DMS153 (cell line): ENCODE measurements at places on chromosomes 4 and X.

GRCh38 chr4:169803413-169803812 lies 45.7 kb upstream of the HPF1 start:
- no peak for DNase-seq

DNA sequence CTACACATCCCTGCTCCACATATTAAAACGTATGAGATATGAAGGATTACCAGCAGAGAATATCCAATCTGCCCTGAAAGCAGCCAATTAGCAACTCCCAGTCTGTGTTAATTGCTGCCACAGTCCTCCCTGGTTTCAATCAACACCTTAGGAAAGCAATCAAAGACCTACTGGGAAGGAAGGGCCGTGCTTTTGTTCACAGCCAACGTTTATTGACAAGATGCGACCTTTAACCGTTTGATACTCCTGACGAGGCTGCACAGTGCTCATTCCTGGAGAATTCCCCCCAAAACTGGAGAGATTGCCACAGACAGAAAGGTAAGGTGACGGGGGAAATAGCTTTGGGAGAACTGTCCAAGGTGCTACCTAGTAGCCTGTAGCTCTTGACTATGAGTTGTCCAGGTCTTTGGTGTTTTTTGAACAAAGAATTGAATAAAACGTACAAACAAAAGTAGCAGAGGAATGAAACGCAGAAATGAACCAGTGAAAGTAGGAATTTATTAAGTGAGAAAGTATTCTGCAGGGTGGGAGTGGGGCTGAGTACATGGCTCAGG lies 596.5 kb downstream of the NLGN4X start:
- no peak for DNase-seq

GRCh38 chrX:75781611-75782010 lies 3.4 kb downstream of the MAGEE2 start:
- no peak for DNase-seq

GRCh38 chr4:87060957-87061356 lies 126.1 kb downstream of the AFF1 start:
- peak; percentile 29 for DNase-seq

DNA sequence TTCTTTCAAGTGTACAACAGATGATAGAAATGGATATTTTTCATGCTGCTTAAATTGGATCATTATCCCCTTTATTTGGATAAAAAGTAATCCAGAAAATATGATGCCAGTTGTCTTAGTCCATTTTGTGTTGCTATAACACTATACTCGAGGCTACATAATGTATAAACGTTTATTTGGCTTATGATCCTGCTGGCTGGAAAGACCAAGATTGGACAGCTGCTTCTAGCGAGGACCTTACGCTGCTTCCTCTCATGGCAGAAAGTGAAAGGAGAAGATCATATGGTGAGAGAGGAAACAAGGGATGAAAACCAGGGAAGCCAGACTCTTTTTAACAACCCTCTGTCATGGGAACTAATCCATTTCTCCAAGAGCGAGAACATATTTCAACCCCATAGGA lies 102.7 kb downstream of the TRAM1L1 start:
- no peak for DNase-seq

GRCh38 chrX:111823128-111823527 lies 52.9 kb upstream of the TRPC5OS start:
- DNase-seq, result no peak

- DNase-seq, result peak; percentile 60
These were observed 5.8 kb downstream of the CPE start for GRCh38 chr4:165384598-165384997.

DNA sequence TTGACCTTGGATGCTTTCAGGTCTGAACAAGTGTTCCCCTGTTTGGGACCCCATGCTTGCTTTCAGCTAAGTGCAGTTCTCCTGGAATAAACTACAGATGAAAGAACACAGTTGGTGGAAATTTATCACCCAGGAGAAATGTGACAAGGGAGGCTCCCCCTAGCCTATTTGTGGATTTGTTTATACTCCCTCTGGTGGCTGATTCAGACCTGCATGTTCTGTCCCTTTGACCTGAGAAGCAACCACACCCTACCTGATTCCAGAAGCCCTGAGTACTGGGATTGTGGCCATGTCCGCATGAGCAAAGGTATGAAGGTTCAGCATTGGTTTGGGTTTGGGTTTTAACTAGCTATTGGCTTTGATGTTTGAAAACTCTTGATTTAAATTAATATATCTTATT lies 440.9 kb downstream of the MID1IP1 start:
- no peak for DNase-seq

DNA sequence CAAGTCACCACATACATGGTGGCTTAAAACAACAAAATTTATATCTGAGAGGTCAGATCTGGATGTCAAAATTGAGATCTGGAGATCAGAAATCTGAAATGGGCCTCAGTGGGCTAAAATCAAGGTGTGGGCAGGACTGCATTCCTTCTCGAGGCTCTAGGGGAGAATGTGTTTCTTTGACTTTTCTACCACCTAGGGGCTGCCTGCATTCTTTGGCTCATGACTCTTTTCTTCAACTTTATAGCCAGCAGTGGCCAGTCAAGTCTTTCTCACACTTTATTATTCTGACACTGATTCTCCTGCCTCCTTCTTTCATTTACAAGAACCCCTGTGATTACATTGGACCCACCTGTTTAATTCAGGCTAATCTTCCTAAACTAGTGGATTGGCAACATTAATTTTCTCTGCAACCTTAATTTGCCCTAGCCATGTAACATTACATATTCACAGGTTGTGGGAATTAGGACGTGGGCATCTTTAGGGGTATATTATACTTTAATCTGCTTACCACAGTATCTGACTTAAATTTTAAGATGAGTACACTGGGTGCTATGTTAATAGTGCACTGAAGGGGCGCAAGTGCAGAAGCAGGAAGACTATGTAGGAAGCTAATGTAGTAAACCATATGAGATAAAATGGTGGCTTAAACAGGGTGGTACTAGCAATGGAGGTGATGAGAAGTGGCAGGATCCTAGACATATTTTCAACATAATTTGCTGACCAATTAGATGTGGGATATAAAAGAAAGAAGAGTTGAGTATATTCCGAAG lies 188.0 kb downstream of the SLC4A4 start:
- no peak for DNase-seq

- DNase-seq, result no peak
These were observed 171.9 kb downstream of the GALNTL6 start for GRCh38 chr4:171985129-171985528.

DNA sequence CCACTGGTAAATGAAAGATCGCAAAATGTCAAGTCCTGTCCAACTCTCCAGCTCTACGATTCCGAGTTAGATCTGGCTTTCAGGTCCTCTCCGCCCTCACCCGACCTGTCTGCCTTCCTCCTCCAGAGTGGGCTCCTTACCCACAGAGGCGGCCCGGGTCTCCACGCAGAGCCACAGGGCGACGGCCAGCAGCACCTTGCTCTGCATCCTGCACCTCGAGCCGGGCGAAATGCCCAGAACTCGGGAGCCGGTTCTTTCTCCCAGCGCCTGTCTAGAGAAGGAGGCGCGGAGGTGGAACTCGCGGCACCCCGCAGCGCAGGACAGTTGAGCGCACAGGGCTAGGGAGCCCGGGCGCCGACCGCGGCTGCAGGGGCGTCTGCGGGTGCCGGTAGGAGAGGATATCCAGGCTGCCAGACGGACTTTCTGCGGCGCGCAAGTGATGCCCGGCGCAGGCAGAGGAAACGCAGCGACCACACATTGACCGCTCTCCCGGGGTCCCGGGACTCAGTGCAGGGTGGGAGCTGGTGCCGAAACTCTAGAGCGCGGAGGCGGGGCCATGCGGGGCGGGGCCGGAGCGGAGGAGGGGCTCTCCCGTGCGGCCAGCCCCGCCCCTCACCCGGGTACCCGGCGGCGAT lies at the start of gene KDR:
Gene KDR, minus strand, starts transcription at position 509 of the 635 bp plus-strand sequence. Its CDS starts 302 bp downstream, at position 207.
- peak; percentile 26 for DNase-seq

GRCh38 chrX:70553516-70553915 lies 108.9 kb downstream of the DLG3 start:
- DNase-seq, result no peak

DNA sequence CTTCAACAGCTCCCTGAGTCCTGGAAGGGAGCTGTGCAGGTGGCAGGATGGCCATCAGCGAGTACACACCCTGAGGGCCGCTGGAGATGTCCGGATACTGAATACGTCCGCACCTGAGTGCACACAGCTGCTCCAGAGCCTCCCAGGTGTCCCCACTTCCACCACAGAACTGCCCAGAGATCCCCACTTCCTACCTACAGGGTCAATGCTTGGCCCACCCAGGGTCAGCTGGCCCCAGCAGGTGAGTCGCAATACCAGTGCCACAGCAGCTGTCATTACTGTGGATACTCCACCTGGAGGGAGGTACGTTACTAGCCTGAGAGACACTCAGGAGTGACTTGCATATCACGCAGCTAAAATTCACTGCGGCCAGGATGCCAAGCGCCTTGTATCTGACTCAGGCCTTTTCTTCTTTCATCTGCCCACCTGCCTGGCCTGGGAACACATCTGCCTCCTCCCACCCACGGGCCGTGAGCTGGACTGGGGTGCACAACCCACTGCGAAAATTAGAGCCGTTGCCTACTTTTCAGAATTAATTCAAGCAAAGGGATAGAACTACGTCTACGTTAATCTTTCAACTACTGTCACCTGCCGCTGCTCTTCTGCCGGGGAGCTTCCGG lies 9.4 kb downstream of the C4orf50 start:
- no peak for DNase-seq

GRCh38 chr4:1405636-1406393 lies 427 bp downstream of the NKX1-1 start:
- DNase-seq, result no peak

- DNase-seq, result no peak
These were observed 60.2 kb downstream of the MAOB start for GRCh38 chrX:43822014-43822413.

DNA sequence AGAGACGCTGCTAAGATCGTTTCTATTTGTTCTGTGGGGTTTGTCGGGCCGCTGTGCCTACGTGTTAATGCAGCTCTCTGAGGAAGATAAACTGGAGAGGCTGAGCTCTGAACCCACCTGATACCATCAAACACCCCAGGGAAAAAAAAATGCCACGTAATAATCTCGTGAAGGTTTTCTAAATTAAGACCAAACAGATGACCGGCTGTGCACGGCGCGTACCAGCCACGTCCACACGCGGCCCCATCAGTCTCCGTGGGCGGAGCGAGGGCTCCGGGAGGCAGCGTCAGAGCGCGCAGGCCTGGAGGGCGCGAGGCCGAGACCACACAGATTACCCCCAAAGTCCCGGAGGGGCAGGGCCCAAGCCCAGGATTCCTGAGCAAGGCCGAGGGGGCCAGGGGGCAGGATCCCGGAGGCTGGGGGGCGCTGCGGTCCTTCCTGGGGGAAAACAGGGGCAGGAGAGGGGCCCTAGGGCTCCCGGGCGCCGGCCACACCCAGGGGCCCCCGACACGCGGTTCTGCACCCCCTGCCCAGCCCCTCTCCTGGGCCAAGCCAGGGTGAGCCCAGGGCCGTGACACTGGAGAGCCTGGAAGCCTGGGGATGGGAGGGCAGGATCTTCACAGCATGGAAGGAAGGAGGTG lies 91.9 kb downstream of the FAM53A start:
- no peak for DNase-seq

DNA sequence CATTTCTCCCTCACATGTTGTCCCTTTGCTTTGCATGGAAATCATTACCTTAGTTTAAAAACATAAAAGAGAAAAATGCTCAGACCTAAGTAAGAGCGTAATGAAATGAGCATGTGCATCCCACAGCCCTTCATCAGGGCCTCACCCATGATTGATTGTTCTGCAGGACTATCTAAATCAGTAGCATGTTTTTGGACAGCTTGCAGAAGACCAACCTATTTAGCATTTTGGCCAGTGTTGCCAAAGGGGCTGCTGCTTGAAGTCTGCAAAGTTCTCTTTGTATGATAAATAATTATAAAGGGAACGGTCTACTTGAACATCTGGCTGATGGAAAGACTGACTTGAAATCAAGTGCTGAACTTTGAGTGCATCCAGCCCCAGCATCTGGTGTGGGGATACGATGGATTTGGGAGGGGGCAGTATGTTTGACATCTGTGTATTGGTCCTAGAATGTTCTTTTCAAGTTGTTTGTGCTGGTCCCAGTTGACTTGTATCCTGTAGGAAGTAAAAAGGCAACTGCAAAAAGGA lies 76.1 kb upstream of the LIMCH1 start:
- no peak for DNase-seq

DNA sequence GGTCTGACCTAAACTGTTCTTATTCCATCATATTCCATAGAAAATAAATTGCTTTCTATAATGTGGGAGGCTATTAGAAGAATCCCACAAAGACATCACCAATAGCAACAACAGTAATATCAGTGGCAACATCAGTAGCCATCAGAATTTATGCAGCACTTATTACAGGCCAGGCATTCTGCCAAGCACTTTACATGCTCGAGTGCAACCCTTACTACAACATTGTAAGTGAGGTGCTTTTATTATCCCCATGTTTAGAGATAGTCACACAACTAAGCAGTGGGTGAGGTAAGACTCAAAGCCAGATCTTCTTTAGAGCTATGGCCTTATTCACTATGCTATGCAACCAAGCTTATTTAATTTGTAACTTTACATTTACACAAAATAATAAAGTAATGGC lies 317.1 kb upstream of the BMP3 start:
- peak; percentile 53 for DNase-seq

GRCh38 chr4:154124539-154125255 lies 335.8 kb upstream of the SFRP2 start:
- DNase-seq, result no peak

DNA sequence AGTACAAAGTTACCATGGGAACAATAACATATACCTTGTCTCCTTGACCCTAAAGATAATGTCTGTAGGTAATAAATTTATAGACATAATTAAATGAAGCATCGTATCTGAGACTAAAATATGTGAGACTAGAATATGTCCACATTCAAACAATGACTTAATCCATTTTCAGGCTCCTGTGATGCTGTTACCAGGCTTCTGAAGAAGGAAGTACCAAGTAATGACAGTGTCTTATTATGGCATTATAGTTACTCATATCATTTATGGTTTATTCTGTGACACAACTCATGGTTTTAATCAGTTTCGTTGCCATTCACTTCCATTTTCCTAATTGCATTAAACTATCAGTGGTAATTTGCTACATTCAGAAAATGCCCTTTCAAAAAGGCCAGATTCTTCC lies 100.6 kb upstream of the GPM6B start:
- no peak for DNase-seq

DNA sequence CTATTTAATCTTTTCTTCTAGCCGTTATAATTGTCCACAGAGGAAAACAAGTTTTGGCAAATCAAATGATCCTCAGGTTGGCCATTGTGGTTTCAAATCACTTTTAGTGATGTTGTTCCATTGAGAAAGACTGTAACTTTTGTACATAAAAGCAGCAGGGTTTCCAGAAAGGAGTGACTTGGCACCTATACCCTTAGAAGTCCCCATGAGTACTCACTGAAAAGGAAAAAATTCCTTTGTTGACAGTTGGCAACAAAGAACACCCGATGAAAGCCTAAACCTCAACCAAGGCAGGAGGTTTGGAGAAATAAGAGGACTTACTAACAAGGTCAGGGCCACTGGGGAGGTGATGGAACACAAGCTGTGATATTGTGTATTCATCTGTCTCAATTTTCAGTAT lies 474.4 kb downstream of the RAPGEF2 start:
- no peak for DNase-seq

- no peak for DNase-seq
These were observed 196.8 kb upstream of the FAT1 start for GRCh38 chr4:186920483-186920882.
